Epithelial cell of prostate (primary cell): ENCODE measurements at places on chromosomes 6 and 20.
A peak's percentile ranks its signal among the peaks of the same experiment; 100 is the strongest.

DNA sequence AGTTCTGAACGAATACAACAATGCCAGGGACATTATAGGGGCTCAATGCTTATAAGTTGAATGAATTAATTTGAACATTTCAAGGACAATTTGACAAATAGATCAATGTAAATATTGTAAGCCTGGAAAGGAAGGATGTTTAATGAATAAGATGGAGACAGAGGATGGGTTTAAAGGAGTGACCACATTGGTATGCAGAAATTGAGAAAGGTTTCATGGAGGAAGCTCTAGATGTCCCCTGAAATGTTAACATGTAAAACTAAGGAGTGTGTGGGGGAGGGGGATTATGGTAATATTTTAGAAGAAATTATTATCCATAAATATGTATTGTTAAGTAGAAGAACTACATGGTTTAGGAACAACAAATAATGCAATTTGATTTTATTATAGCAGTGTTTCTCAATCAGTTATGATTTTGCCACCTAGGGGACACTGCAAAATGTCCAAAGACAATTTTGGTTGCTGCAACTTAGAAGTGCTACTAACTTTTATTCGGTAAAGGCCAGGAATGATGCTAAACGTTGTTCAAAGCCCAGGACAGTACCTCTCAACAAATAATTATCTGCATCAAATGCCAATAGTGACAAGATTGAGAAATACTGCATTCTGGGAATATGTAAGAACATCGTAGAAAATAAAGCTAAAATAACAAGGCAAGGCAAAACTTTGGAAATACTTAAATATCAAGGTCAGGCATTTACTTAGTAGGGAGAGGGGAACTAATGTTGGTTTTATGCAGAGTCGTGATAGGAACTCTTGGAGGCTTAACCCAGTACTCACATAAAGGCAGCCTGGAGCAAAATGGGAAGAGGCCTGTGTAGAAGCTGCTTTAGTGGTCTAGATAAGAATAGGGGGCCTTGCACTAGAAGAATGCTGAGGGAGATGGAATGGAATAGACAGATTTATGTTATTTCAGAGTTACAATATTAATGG lies 686.9 kb upstream of the CITED2 start:
- DNase-seq: no peak

DNA sequence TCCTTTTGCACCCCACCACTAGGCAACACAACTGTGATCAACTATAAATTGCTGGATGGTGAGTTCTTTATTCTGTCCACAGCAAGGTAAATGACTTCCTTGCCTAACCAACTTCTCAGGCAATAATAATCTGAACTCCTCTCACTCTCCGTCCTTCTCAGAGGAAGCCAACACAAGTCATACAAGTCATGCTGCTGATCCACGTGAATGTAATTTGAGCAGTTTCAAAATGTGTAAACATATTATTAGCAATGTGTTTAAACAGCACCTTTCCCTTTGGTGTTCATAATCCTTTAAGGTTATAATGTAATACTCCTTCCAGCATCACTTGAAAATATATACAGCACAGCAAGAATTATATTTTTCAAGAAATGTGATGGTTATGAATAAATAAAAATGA lies 127.9 kb downstream of the QRSL1 start:
- no peak for DNase-seq

GRCh38 chr6:44593539-44593944 lies 206.0 kb downstream of the CDC5L start:
- no peak for DNase-seq

GRCh38 chr6:25454136-25454535 lies 175.0 kb downstream of the CARMIL1 start:
- DNase-seq: no peak

DNA sequence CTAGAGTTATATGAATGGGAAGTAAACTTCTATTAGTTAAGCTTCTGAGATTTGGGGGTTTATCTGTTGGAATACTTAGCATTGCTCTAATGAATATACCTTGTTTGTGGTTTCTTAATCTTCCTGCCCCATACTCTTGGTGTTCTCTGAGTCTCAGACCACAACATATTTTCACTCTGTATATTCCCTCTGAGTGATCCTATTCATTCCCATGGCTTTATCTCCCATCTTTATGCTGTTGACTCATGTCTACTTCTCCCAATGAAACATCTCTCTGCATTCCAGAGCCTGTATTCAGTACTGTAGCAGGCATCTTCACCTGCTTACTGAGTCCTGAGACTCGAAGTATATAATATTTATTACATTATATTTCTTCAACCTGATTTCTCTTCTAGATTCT lies 283.7 kb upstream of the MAP3K7 start:
- DNase-seq: peak; percentile 59

- no peak for DNase-seq
Measured at GRCh38 chr6:35049156-35049735, 91.9 kb downstream of the TCP11 start.

DNA sequence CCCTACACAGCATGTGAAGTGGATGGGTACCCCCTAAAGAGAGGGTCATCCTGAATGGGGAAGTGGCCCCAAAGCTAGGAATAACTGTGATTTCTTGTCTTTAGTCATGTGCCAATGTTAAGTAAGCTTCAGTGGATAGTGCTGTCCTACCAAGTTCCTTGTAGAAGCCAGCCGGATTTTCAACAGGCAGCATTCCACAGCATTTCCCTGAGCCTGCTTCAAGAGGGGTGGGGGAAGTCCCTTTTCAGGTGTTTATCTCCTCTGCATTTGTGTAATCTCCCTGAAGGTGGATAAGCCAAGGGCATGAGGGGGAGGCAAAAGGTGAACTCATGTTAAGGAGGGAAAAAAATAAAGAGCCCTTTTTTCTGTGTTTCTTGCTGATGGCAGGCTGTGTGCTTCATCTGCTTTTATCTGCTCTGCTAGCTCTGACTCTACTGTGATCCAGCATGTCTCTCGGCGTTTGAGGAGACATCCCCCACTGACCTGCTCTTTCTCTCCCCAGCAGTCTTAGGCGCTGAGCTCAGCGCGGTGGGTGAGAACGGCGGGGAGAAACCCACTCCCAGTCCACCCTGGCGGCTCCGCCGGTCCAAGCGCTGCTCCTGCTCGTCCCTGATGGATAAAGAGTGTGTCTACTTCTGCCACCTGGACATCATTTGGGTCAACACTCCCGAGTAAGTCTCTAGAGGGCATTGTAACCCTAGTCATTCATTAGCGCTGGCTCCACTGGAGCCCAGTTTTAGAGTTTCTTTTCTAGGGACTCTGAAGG lies 1.9 kb downstream of the EDN1 start:
- no peak for DNase-seq

GRCh38 chr20:13862245-13862644 lies 77.4 kb downstream of the NDUFAF5 start:
- DNase-seq: no peak

DNA sequence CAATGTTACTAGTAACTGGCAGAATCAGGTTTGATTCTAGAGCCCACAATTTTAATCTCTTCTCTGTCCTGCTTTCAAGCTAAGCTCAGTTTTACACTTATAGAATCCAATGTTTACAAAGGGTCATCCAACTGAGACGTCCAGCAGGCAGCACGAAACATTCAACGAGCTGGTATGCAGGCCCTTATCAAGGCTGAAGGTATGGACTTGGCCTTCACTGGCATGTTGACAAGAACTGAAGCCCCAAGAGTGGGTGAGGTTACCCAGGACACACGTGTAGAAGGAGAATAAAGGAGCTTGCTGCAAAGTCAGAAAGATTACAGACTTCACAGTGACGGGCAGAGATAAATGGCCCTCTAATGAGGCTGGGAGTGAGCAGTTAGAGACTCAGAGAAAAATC lies 187.4 kb downstream of the KIF16B start:
- no peak for DNase-seq
